ENCODE measurements at places on chromosomes 5 and 9.

DNA sequence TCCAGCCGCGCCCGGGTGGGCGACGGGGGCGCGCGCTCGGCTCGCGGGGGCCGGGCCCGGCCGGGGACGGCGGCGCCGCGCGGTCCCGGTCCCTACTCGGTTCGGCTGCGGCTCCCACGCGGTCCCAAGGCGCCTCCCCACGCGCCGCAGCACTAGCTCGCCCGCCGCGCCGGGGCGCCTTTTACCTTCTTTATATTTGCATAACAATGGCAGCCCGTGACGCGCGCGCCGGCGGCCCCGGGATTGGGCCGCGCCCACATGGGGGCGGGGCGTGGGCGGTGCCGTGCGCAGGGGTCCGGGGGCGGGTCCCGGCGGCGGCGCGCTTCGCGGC lies at the start of gene NRARP:
Gene NRARP (minus strand): TSS at position 154 of the 331 bp plus-strand sequence. CDS start 343 bp downstream, outside the sequence.
- peak; percentile 91 for DNase-seq
- no peaks in the 10 kb centered on the region for H3K36me3 ChIP-seq
- H3K27ac ChIP-seq, result peak within 1 kb of the TSS; percentile 18
- peak within 1 kb of the TSS; percentile 74 for H3K4me3 ChIP-seq
- peaks cover 9% of the 10 kb centered on the region for H3K4me1 ChIP-seq
- H3K27me3 ChIP-seq, result peaks cover 29% of the 10 kb centered on the region

DNA sequence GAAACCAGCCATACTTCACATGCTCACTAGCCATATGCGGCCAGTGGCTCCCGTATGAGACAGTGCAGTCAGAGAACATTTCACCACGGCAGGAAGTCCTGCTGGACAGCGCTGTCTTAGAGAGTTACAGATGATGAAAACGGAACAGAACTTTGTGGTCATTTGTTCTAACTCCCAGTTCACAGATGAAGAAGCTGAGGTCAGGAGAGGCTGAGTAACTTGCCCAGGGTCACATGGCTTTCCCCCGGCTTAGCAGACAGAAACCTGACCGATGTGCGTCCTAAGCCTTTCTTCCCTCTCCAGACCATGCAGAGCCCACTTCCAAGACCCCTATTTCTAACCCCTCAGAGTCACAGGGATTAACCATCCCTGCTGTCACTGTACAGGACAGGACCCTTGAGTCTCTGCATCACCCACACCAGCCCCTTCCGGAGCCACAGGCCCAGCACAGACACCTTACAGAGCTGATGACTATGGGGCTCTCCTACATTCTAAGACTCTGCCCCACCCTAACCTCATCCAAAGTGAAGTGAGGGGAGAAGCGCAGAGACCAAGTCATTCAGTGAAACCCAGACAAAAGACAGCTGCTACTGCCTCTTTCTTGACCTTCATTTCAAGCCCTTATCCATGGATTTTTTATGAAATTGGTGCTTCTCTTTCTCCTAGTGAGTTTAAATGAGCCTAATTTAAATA lies 86.9 kb downstream of the PTPN3 start:
- no peaks in the 10 kb centered on the region for H3K27me3 ChIP-seq
- H3K4me3 ChIP-seq, result peak overlapping the region; percentile 65
- peaks cover 3% of the 10 kb centered on the region for H3K36me3 ChIP-seq
- DNase-seq, result no peak
- peak overlapping the region; percentile 92 for H3K27ac ChIP-seq

- no peak overlapping the region for H3K4me3 ChIP-seq
- H3K36me3 ChIP-seq, result no peaks in the 10 kb centered on the region
- no peaks in the 10 kb centered on the region for H3K27me3 ChIP-seq
- DNase-seq, result no peak
Measured at GRCh38 chr5:36491856-36492255, 114.5 kb upstream of the SLC1A3 start.

GRCh38 chr5:146721073-146721815 lies 157.3 kb downstream of the PPP2R2B start:
- H3K4me3 ChIP-seq, result no peak overlapping the region
- DNase-seq, result no peak
- no peaks in the 10 kb centered on the region for H3K36me3 ChIP-seq
- no peaks in the 10 kb centered on the region for H3K4me1 ChIP-seq

DNA sequence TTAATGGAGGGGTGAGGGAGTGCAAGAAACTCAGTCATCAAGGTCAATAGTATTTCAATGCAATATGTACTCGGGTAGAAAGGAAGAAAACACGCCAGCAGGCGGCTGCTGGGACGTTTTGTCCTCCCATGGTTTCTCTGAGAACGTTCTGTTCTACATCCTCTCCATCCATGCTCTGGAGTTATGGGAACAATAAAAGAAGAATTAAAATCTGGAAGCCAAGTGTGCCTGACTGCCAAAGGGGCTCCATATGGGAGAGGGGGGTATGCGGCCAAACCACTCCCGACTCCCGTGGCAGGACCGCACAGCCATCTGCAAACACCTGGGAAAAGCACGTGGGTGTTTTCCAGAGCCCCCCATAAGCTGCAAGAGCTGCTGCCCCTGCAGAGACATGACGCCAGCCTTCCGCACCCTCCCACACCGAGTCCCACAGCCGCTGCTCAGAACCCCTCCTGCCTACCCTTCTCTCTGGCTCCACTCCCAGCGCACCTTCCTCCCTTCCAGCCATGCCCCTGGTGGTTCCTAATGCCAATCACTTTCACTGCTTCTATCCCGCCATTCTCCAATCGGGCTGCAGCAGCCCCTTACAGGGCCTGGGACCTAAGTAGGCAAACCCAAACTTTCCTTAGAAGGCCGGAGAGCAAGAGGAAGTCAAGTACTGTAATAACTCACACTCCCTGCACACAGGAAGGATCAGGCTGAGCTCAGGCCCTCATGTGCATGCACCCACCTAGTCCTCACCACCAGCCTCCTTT lies 241.6 kb downstream of the SYK start:
- peaks cover 68% of the 10 kb centered on the region for H3K4me1 ChIP-seq
- H3K27me3 ChIP-seq, result peaks cover 2% of the 10 kb centered on the region
- H3K36me3 ChIP-seq, result peaks cover 9% of the 10 kb centered on the region
- H3K4me3 ChIP-seq, result no peak overlapping the region
- peak overlapping the region; percentile 25 for H3K27ac ChIP-seq
- no peak for DNase-seq

DNA sequence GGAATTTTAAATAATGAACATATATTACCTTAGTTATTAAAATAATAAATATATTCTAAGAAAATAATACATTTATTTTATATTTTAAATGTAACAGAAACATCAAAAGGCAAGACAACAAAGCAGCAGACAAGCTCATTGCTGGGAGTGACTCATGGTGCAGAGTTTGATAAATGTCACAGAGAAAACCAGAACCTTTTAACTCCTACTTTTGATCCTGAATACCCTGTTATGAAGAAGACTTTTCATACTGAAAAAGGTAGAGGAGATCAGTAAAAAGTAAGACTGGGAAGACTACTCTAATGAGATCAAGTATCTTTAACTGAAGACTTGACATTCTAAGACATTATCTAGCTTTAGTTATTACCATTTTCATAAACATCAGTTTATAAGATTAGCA lies 99.0 kb upstream of the GNA14 start:
- no peak for DNase-seq
- H3K4me3 ChIP-seq, result no peak overlapping the region
- peaks cover 46% of the 10 kb centered on the region for H3K4me1 ChIP-seq
- peaks cover 2% of the 10 kb centered on the region for H3K36me3 ChIP-seq
- H3K27ac ChIP-seq, result peak overlapping the region; percentile 47

DNA sequence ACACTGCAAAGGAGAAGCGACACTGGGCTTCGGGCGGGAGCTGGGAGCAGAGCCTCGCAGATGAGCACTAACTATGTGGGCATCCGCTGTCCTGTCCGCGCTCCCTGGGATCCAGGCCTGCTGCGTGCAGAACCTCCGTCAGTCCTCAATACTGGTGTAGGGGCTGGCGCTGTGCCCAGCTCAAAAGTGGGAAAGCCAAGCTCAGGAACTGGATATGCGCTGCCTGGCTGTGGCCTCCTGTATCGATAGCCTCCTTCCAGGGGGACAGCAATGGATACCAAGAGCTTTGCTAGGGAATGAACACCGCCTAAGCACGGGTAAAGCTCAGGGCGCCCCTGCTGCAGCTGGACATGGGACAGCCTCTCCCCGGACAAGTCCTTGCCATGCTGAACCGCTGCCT lies 270.4 kb downstream of the NSG2 start:
- H3K27me3 ChIP-seq, result peaks cover 18% of the 10 kb centered on the region
- H3K36me3 ChIP-seq, result no peaks in the 10 kb centered on the region
- DNase-seq, result no peak

DNA sequence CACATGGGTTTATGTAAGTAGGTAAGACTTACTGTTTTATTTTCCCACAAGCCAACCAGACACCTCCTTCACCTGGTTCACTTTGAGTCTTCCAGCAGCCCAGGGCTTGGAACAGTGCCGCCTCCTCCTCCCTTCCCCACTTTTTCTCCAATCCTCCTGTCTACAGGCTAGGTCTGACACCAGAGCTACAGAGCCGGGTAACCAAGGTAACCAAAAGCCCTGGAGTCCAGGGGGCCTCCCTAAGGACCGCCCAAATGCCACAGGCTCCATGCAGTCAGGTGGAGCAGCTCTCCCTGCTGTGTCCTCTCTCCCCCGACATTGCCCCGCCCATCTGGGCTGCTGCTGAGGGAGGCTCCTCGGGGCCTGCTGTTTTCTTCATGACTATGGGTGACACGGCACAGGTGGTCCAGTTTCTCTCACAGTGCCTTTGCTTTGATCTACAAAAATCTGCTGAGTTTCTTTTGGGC lies 138.0 kb upstream of the EFNA5 start:
- no peaks in the 10 kb centered on the region for H3K27me3 ChIP-seq
- no peak for DNase-seq
- H3K4me3 ChIP-seq, result no peak overlapping the region
- no peak overlapping the region for H3K27ac ChIP-seq

GRCh38 chr5:133199417-133200178 lies 147.8 kb downstream of the HSPA4 start:
- no peak overlapping the region for H3K27ac ChIP-seq
- H3K36me3 ChIP-seq, result no peaks in the 10 kb centered on the region
- no peak overlapping the region for H3K4me3 ChIP-seq
- DNase-seq, result no peak

- no peak overlapping the region for H3K27ac ChIP-seq
- peaks cover 21% of the 10 kb centered on the region for H3K4me1 ChIP-seq
- H3K4me3 ChIP-seq, result no peak overlapping the region
- H3K36me3 ChIP-seq, result peaks cover 15% of the 10 kb centered on the region
- no peaks in the 10 kb centered on the region for H3K27me3 ChIP-seq
Measured at GRCh38 chr5:111394586-111394985, 117.7 kb downstream of the STARD4 start.

DNA sequence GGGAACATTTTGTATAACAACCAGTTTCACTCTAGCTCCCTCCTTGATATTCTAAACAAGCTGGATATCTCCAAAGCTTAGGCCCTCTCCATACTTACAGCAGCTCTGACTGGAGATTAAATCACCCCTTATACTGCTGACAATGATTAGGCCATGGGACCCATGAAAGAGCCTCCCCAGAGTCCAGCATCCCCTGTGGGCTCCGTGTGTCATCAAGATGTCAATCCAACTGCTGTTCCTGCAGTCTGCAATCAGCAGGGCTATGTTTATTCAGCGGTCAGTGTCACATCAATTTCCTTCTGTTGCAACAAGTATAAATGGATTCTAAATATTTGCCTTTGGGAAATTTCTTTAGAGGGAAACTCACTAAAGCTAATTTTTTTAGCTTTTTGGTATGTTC lies 26.6 kb downstream of the PCDHAC2 start:
- no peaks in the 10 kb centered on the region for H3K36me3 ChIP-seq
- no peaks in the 10 kb centered on the region for H3K27me3 ChIP-seq
- H3K27ac ChIP-seq, result no peak overlapping the region
- H3K4me1 ChIP-seq, result no peaks in the 10 kb centered on the region
- no peak for DNase-seq
- H3K4me3 ChIP-seq, result no peak overlapping the region

All from activated T-helper 1 cell treated with anti-CD3 and anti-CD28 coated beads, Interleukin-12 subunit alpha, Interleukin-12 subunit beta, Interleukin-2, Interleukin-4 antibody, amounts not matched to agents 30 ng/mL and 10 ng/mL and 1 ng/mL, durations not matched to agents 14 hours and 24 hours and 36 hours (primary cell).